SK-N-SH (cell line): ENCODE measurements at places on chromosomes 6 and 20.

GRCh38 chr6:55953335-55953734, 77.9 kb upstream of the BMP5 start:
- DNase-seq, result no peak

GRCh38 chr6:155521719-155522118, 66.1 kb upstream of the NOX3 start:
- no peak for DNase-seq

GRCh38 chr6:33446356-33446755, 8.0 kb upstream of the ZBTB9 start:
- DNase-seq, result peak; percentile 8

- DNase-seq, result no peak
Observed at GRCh38 chr6:165661664-165662025, 1.4 kb downstream of the PDE10A start.

DNA sequence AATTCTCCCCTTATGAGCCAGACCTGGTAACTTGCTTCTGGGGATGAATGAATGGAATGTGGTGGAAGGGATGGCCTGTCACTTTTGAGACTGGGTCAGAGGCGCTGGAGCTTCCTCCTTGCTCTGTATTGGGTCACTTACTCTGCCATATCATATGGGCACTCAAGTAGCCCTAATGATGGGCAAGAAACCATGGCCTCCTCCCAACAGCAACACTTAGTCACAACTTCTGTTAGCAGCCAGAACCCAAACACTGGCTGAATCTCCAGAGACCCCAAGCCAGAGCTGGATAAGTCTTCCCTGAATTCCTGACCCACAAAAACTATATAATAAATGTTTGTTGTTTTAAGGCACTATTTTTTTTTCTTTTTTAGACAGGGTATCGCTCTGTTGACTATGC, 5.5 kb downstream of the E2F1 start:
- DNase-seq, result no peak

GRCh38 chr20:25136643-25137559, 55.0 kb upstream of the VSX1 start:
- DNase-seq, result peak; percentile 37

GRCh38 chr20:37193821-37194220, 14.5 kb upstream of the MROH8 start:
- no peak for DNase-seq

- no peak for DNase-seq
Observed at GRCh38 chr20:32216179-32217142, 8.8 kb downstream of the POFUT1 start.

- DNase-seq, result no peak
Observed at GRCh38 chr6:43804550-43805223, 34.7 kb downstream of the VEGFA start.

GRCh38 chr6:89862273-89862672, 32.0 kb upstream of the GJA10 start:
- DNase-seq, result no peak

DNA sequence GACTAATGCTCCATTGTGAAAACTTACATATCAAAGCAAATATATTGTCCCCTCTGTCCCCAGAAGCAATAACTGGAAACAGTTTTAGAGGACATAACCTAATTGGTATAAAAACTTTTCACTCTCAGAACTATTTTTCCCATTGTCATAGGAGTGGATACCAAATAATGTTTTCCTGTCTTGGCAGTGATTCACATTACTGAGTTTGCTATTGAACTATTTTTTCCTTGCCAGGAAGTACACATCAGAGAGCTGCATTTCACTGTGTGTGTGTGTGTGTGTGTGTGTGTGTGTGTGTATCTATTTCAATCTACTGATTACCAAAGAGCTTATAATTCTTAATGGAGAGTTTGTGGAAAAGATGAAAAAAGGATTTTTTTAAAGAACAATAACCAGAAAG, 45.4 kb downstream of the AKAP12 start:
- DNase-seq, result no peak

GRCh38 chr6:142373268-142374090, 71.7 kb downstream of the ADGRG6 start:
- no peak for DNase-seq

- DNase-seq, result no peak
Observed at GRCh38 chr20:36303020-36303595, 3.0 kb upstream of the DLGAP4 start.

DNA sequence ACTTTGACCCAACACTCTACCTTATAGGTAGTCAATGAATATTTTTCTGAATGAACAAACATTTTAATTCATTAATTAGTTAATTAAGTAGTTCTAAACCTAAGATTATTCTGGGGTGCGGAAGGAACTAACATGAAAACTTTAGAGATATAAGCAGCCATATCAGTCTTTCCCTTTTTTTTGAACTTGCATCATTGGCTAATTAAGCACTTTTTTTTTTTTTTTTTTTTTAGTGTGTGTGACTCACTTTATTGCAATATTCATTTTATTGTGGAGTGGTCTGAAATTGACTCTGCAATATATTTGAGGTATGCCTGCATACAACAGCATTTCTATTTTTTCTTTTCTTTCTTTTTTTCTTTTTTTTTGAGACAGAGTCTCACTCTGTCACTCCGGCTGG, 21.8 kb upstream of the AMD1 start:
- no peak for DNase-seq

GRCh38 chr20:39913274-39913673, 775.8 kb downstream of the MAFB start:
- DNase-seq, result no peak

DNA sequence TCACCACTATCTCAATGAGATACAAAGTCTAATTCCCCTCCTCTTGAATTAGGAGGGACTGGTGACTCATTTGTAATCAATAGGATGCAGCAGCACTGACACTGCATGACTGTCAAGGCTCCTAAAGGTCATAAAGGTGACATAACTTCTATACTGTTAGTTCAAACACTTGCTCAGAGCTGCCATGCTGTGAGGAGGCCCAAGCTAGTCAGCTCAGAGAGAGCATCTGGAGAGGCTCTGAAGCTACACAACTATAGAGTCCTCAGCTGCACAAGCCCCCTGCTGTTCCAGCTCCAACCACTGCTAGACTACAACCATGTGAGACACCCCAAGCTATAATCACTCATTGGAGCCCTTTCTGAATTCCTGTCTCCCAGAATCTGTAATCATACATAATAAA, 17.0 kb upstream of the HEY2 start:
- no peak for DNase-seq

- no peak for DNase-seq
Observed at GRCh38 chr6:144497650-144498049, 212.5 kb downstream of the UTRN start.

DNA sequence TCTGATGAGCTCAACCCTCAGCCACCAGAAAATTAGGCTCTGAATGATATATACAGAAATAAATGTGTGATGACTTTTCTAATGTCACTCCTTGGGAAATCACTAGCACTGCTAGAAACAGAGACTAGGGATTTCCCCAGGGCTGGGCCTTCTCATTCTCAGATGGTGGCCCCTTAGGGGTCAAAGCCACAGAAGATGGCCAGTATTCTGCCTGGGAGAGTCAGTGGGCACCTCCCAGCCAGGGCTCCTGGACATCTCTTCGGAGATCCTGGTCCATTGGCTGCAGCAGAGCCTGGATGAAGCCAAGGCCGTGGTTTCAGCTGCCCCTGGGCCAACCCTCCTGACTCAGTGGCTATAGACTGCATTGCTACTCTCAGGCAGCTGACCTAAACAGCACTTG, 276.9 kb upstream of the SUPT3H start:
- DNase-seq, result no peak

- no peak for DNase-seq
Observed at GRCh38 chr6:137941995-137942394, 74.9 kb downstream of the TNFAIP3 start.

DNA sequence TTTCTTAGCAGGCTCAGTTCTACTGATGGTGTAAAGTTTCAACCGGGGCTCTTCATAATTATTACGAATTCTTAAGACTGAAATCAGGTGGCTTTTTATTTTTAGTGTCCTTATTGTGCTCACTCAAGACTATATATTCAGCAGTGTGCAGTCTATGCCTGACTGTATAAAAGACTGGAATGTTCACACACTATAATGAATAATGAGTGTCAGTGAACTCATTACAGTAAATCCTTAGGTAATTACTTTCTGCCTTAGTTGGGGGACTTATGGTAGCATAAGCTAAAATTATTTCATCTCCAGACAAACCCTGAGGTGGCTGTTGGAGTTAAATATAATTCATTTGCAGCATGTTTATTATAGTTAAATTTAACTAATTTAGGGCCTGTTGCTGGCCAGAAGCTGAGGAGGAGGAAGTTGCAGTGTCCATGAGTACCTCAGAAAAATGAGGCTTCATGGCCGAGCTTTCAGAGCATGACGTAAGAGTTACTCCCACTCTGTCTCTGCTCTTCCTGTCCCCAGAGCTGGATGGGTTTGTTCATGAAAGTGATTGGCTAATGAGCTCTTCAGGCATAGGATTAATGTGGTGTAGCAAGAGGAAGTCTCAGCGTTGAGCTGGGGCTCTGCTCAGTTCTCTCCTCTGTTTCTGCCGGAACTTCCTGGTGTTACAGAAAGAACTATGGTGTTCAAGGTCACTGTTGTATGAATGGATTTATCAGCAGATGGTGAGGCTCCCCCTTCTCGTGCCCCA, 335.7 kb downstream of the NRN1 start:
- DNase-seq, result no peak

DNA sequence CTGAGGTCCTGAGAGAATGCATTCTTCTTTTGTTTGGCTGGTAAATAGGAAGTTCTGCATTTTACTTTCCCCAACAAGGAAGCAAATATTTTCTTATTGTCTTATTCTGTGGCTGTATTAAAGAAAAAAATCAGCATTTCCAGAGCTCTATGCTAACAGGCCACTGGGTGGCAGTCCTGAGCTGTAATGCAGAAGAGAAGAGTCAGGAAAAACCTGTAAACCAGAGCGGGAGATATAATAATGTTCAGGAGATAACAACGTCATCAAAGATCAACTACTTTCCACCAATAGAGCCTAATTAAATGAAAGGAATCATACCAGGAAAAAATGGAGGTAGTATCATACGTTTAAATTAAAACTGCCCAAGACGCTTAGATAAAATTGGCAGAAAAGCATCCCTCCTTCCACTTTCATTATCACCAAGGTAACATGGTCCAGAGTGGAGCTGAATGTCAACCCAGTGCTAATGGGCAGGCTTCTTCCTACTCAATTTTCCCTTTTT, 55.6 kb upstream of the CARMIL1 start:
- DNase-seq, result peak; percentile 64

GRCh38 chr6:166444446-166444845, 61.7 kb upstream of the MPC1 start:
- no peak for DNase-seq

DNA sequence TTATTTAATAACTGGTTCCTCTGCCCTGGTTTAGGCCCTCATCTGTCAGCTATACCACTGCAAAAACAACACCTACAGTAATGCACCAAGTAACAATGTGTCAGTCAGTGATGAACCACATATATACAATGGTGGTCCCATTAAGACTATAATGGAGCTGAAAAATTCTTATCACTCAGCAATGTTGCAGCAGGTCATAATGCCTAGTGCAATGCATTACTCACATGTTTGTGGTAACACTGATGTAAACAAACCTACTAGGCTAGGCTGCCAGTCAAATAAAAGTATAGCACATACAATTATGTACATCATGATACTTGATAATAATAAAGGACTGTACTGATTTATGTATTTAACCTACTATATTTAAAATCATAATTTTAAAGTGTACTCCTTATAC, 31.3 kb downstream of the RARS2 start:
- DNase-seq, result no peak

DNA sequence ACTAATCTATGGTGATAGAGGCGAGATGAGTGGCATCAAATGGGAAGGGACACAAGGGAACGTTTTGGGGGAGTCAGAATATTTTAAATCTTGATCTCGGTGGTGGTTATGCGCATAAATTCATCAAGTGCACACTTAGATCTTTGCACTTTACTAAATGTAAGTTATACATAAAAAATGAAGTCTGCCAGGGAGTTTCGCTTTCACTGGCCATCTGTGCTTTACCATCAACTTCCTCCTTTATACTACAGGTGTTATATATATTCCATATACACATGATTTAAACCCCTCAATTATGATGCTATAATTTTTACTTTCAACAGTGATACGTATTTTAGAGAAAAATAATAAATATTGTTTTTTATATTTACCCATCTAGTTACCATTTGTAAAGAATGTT, 97.6 kb upstream of the AKIRIN2 start:
- DNase-seq, result no peak

- DNase-seq, result no peak
Observed at GRCh38 chr6:109762166-109762565, 71.1 kb downstream of the FIG4 start.

- DNase-seq, result no peak
Observed at GRCh38 chr6:45044510-45045252, 283.4 kb upstream of the RUNX2 start.

GRCh38 chr6:112911959-112912358, 564.8 kb downstream of the RFPL4B start:
- DNase-seq, result no peak

- no peak for DNase-seq
Observed at GRCh38 chr6:40505191-40505810, 81.9 kb downstream of the LRFN2 start.

DNA sequence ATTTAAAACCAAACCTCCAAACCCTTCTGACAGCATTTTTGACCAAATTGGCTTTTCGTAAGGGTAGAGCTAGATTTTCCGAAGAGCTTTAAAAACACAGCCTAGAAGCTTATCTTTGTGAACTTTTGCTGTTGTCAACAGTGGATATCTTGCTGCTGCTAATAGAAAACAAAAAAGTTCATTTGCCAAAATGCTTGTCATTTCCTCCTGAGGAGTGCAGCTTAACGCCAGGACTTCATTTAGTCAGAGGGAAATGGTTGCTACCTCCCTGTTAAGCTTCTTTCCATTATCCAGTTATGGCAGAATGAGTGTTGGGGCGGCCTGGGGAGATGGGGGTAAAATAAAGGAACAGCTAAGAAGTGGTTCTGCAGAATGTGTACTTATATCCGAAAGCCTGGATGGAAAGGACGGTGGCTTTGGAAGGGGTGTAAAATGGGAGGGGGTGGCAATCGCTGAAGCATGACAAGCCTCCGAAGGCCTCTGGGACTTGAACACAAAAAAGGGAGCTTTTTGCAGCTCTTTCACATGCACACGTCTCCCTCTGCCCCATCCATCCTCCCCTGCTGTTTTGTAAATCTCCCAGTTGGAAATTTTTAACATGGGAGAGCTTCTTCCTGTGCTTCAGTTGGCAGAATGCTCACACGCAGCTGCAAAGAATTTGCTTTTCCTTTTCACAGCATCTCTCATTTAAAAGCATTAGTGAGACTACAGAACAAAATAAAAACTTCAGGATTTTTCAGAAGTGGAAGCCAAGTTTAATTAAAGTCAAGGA, 22.5 kb downstream of the JARID2 start:
- no peak for DNase-seq

GRCh38 chr6:52187098-52187497, 923 bp downstream of the IL17A start:
- no peak for DNase-seq

DNA sequence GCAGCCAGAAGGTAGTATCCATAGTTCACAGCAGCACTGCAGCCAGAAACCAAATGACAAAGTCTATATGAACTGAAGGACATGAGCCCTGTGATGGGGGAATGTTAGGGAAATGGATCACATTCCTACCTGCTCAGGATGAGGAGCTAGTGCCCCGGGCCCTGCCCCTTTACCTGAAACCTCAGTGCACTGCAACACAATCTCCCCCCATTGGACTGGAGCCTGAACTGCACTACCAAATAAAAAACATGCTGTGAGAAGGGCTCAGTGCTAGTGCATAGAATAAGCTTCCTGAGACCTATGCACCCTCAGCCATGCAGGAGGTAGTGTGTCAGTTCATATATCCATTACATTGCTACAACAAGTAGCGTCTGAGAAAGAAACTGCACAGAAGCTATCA, 477.8 kb downstream of the HACE1 start:
- DNase-seq, result no peak
